ENCODE measurements at places on chromosomes 16 and 17.

DNA sequence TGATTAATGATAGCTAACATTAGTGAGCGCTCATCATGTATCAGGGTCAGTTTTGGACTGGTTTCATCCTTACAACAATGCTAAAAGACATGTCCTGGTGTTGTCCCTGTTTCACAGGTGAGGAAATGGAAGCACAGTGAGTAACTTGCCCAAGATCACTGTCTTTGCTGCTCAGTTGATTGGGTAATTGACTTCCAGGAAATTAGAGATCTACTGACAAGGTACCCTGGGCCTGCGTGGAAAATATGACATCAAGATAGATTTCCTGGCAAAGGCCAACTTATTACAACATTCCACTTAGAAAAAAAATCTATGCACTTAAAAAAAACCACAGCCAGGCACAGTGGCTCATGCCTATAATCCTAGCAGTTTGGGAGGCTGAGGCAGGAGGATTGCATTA, 96.3 kb downstream of the CYLD start:
- no peak for DNase-seq

- DNase-seq, result no peak
These were observed 3.4 kb downstream of the MAP3K14 start for GRCh38 chr17:45313421-45313771.

DNA sequence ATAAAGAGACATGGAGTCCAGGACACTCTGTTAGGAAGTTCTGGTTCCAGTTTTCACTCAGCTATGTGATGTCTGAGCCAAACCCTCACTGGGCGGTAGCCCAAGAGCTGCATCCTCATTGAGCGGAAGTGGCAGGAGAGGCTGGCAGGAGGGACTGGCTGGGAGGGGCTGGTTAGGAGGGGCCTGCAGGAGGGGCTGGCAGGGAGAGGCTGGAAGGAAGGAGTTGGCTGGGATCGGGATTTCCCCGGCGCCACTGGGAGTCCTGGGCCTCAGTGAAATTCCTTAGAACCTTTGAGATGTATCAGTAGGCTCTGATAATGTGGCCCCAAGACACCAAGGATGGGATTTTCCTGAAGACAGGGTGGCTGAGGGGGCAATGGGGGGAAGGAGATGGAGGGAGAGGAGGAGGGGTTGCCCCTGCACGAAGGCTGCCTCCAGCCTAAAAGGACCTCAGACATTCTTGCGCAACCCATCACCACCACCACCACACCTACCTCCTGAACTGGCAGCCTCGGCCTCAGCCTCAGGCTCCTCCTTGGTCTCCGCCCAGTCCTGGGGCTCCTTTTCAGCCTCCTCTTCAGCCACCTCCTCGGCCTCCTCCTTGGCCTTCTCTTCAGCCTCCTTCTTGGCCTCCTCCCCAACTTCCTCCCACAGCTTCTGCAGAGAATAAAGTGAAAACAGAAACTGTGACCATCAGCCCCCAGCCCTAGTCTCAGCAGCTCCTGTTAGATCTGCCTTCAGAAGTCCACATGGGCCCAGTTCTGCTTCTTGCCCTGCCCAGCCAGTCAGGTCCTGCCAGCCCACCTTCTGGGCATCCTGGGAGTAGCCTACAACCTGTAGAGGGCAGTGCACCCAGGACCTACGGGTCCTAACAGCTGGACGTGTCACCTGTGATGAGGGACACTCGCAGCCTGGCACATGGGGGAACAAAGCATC, 31.7 kb downstream of the CNGB1 start:
- DNase-seq, result no peak

DNA sequence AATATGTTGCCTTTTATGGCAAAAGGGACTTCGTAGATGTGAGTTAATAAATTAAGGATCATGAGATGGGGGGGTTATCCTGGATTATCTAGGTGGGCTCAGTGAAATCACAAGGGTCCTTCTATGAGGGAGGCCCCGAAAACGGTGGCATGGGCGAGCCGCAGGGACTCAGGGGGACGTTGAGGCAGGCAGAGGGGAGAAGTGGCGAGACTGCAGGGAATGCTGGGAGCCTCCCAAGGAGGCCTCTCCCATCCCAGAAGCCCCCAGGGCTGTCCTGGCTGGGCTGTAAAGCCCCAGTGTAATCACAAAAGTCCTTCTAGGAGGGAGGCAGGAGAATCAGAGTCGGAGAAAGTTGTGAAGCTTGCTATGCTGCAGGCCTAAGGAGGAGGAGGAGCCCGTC, 35.0 kb downstream of the ITGAE start:
- no peak for DNase-seq

DNA sequence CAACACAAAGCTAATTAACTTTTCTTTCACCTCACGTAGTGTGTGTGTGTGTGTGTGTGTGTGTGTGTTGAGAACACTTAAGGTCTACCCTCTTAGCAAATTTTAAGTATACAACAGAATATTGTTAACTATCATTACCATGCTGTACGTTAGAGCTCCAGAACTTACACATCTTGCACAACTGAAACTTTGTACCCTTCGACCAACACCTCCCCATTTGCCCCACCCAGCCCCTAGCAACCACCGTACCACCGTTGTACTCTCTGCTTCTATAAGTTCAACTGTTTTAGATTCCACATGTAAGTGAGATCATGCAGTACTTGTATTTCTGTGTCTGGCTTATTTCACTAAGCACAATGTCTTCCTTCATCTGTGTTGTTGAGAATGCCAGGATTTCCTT, 28.1 kb upstream of the MLYCD start:
- DNase-seq, result no peak

GRCh38 chr16:84718-85406, 6.8 kb downstream of the MPG start:
- DNase-seq, result peak; percentile 72

- no peak for DNase-seq
These were observed 26.4 kb upstream of the SLC7A5 start for GRCh38 chr16:87895641-87896141.

DNA sequence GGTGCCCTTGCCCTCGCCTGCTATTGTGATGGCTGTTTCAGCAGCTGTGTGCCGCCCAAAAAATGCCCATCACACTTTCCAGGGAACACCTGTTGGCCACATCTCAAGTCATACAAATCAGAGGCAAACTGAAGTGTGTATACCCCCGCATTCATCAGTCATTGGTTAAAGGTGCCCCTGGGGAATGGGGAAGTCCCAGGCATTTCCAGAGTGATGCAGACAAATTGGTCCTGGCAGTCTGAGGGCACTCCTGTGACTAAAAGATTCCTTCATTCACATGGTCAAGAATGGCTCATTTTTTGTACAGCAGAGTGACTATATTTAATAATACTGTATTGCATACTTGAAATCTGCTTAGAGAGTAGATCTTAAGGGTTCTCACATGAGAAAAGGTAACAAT, 102.9 kb upstream of the TMEM97 start:
- DNase-seq, result no peak

DNA sequence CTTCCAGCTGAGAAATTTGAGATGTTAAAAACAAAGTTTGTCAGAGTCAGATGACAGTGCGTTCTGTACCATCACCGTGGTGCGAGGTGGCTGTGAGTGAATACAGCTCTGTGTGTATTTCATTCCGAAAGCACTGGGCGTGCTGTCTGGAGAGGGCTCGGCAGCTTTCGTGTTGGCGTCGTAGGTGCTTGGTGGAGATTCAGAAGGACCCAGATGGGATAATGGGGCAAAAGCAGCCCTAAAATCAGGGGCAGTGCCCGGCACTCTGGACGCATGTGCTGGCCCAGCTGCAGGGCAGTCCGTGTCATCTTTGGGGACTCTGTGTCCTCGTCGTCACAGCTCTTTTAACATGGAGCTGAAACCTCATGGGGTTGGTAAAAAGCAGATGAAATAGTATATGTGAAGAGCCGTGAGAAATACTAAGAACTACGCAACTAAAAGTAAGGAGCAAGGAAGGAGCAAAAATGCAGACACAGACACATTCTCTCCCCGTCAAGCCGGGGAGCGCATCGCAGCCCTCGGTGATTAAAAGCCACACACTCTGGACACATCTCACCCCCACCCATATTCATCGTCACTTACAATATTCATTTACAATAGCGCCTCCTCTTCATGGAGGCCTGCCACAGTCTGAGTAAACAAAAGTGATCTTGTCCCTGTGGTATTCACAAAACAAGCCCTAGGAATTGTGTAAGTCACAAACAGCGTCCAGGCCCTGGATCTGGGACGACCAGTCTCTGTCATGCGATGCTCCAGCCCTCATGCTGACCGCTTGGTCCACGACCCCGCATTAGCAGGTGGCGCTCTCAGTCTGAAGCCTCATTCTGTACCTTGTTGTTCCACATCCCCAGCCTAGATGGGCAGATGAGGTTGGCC, 206.7 kb downstream of the RPTOR start:
- DNase-seq, result no peak

DNA sequence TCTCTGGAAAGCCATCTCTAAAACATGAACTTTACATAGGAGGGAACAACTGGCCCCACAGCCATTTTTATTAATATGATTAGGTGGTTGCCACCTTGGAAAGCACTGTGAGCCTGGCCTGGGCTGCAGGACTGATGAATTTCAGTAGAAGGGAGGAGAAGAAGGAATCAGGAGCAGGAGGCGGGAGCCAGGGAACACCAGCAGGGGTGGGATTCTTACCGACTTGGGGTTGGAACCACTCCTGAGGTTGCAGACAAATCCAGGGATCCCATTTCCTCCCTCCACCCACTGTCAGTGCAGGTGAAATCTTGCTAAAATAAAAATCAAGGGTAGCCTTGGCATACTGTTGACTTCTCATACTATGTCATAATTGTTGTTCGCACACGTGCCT, 16.9 kb upstream of the MAP3K14 start:
- DNase-seq, result no peak

DNA sequence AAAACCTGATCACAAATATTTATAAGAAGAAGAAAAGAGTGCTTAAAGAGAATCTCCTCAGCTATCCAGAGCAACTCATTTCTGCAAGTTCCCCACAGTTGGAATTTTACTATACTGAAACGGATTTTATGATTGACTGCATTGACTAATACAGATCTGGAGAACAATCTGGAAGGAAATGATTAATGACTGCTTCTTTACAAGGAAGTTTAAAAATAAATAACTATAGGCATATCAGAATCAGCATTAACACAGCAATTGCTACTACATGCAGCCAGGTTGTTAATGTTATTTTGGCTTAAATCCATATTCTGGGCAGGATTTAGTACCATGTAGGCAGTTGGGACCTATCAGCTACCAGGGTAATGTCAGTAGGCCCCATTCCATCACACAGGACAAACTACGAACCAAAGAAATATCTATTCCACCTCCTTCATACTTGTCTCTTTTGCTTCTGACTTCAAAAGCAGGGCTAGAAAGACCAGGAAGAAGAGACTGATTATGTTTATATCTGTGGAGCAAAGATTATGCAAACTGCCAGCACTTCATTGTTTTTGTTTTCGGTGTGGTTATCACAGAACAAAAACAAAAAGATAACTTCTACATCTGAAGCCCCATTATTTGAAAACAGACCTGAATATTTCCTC, 3.9 kb downstream of the SKAP1 start:
- no peak for DNase-seq

DNA sequence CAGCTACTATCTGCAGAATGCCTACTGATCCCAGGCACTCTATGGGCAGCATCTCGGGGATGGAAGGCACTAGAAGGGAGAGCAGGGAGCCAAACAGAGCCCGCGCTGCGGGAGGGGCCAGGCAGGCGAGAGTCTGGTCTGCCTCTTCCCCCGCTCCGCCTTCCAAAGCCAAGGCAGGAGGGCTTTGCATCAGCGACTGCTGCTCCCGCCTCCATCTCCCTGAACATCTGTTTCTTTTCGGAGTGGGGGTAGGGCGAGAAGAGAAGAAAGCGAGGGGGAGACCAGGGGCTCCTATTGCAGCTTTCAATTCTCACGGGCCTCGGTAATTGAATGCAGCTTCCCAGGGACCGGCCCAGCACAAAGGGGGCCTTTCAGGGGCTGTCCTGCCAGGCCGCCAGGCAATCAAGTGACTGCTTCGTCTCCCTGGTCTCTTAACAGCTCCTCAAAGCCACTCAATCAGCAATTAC, 31.4 kb upstream of the CDC42EP4 start:
- DNase-seq, result no peak

- no peak for DNase-seq
These were observed 130.8 kb downstream of the CA10 start for GRCh38 chr17:52027620-52028295.

GRCh38 chr17:40448213-40448638, 5.0 kb downstream of the IGFBP4 start:
- no peak for DNase-seq

DNA sequence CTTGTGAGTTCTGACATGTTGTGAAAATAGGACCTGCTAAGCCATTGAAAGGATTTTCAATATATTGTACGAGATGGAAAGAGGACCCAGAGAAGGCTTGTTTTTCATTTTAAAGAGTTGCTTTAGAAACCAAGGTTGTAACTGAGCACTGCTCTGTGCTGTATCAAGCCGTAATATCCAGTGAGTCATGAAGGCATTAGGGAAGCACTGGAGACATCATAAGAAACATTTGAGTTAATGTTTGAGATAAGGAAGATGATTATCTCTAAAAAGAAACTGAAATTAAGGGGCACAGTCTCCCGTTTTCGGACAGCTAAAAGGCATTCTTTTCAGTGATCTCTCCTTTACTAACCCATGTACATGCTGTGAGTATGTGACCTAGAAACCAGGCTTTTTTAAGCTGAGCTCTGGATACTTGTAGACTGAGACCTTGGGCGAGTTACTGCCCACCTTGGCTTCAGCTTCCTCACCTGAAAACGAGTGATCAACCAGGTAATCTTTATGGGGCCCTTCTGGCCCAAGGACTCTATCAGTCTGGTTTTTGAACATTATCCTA, 149.2 kb upstream of the TBX2 start:
- no peak for DNase-seq

DNA sequence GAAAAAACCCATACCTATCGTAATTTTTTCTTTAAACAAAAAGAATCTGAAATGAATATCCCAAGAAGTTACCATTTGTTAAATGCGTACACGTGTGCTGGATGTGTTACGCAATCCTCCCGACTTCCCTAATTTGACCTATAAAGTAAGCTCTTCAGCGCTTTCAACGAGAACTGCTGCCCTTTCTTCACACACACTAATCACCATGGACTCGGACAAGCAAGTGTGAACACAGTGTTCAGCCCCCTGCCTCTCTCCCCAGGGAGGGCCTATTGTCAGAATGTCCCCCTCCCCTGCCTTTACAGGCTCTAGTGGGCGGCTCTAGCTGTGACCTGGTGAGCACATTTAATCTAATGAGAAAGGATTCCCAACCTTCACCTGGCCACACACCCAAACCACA, 216.1 kb downstream of the CEP112 start:
- no peak for DNase-seq

DNA sequence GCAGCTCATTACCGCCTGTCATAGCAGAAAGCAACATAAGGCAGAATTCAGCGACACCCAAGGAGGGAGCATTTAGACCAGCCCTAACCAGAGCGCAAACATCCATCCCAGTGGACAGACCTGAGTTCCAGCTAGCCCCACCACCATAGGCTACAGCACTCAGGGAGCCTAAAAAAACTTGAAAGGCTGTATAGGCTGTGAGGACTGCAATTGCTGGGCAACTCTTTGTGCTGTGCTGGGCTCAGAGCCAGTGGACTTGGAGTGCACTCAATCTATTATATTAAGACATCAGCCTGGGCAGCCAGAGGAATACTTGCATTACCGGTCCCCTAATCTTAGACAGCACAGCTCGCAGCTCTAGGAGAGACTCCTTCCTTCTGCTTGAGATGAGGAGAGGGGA, 207.3 kb downstream of the KIF2B start:
- DNase-seq, result no peak

Measured in glomerular endothelial cell (primary cell).